Epithelial cell of prostate (primary cell): ENCODE measurements at places on chromosomes 7 and 10.

GRCh38 chr7:150742286-150742968 is 5.2 kb downstream of the GIMAP5 start:
- DNase-seq = no peak

DNA sequence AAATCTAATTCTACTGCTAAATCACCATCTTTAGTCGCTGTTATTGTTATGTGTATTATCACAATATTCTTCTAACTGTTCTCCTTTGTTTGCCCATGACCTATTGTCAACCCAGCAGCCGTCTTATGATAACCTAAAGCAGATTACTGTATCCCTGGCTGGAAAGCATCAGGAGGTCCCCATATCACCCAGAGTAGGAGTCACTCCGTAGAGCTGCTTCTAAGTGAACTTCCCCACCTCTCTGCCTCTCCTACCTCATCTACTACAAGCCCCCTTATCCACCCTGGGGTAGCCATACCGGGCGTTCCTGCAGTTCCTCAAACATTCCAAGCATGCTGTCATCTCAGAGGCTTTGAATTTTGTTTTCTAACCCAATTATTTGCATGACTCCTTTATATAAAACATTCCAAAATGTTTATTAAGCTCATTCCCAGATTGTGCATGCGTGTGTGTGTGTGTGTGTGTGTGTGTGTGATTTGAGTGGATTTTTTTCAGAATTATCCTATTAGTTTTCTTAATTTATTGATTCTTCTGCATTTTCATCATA is 39.7 kb downstream of the POU6F2 start:
- DNase-seq = no peak

GRCh38 chr7:128734890-128735289 is 4.3 kb upstream of the CALU start:
- no peak for DNase-seq

- DNase-seq = no peak
These were observed 34.1 kb downstream of the CHST3 start for GRCh38 chr10:71998119-71998839.

DNA sequence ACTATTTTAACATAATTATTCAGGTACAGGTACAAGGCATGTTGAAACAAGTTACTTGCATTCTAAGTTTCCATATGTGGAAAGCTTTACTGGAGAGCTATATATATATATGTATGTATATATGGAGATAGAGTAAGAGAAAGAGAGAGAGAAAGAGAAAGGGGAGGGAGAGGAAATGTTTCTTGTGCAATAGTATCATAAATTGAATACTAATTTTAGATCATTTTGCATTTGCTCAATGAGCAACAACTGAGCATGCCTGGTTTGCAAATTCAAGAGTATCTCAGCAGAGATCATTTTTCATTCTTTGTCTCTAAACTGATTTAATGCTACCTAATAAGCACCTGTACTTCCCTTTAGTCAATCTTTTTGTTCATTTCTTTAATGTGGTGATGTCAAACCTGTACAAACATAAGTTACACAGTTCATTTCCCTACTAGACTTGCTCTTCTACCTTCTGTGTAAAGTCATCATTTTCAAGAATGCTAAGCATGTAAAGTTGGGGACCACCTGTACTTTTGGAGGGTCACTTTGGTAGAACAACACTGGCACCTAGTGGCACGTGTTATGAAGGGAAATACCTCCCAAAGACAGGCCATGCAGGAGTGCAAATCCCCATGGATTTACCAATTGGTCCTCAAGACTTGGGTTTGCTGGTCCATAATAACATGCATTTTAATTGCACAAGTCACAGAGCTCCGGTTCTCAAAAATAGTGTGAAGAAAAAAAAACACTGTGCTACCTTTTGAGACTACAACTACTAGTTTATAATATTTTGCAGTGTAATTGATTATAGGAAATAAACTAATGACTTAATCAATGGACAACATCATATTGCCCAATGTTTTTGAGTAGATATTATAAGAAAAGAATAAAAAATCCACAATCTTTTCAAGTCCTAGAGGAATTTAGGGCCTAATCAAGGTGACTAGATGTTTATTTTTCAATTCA is 431.2 kb upstream of the IGFBP3 start:
- DNase-seq = no peak

- no peak for DNase-seq
These were observed 46.1 kb downstream of the CAMK2B start for GRCh38 chr7:44279286-44279685.

DNA sequence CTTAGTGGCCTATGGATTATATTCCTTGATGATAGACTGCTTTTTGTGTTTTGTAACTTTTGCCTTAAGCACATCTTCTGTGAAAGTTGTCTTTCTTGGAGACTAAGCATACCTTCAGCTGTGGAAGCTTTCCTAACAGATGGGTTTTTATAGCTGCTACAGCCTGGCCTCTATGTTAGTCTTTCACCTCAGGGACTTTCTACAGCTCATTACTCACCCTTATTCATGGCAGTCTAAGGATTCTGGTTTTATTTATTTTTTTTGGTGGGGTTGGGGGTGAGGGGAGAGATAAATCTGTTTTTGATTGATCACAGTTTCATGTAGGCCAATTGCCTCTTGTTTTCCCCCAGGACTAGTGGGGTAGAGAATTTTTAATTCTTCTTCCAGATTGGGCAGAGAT is 219.9 kb downstream of the DKK1 start:
- DNase-seq = no peak

DNA sequence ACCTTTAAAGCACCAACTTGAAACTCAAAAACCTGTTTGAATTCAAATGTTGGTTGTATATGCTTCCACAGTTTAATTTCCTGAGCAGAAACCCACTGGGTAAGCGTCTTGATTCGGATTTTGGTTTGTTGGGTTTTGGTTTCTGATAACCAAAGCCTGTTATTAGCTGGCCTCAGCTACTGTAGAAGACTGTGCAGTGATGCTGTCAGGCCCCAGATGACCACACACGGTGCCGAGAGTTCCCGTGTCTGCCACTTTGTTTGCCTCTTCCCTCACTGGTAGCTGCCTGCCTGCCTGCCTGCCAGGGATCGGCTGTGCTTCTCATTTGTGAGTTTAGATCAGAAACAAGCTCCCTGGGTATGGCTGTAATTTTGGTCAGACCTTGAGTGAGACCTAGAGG is 5.6 kb downstream of the MDH2 start:
- no peak for DNase-seq

GRCh38 chr10:20627087-20627486 is 270.0 kb downstream of the NEBL start:
- DNase-seq = no peak

- DNase-seq = no peak
These were observed 62.0 kb downstream of the PAX2 start for GRCh38 chr10:100807241-100807951.

DNA sequence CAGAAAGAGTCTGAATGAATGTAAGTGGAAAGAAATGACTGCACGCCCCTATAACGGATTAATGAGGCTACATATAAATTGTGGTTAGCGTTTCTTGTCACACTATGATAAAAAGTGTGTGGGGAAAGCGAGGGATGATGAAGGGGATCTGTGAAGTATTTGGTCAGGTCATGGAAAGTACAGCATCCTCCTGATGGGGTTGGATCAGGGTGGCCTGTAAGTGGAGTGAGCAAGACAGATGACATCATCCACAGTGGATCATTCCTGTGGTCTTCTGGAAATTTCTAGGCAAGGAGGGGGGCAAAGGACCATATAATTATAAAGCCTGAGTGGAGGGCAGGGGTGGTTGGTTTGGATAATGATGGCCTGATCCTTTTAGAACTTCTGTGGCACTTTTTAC is 606.0 kb downstream of the INHBA start:
- no peak for DNase-seq

- peak; percentile 74 for DNase-seq
These were observed 155.6 kb upstream of the GHITM start for GRCh38 chr10:83983578-83984255.

DNA sequence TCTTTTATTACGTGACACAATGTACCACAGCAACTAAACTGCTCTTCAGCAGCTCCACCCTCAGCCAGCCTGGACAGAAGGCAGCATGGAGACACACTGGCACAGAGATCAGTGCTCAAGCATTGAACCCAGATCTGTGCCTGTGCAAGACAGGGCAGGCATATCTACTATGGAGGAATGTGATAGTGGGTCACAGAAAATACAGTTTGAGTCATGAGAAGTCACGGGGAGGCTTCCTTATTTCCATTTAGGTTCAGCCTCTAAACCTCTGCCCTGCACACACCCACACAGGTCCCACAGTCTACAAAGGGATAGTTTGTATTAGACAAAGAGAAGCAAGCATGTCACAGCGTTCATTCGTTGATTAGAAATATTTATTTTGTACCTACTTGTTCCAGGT is 187.4 kb upstream of the AGR3 start:
- peak; percentile 69 for DNase-seq

GRCh38 chr7:29479301-29480200 is 84.1 kb upstream of the PRR15 start:
- no peak for DNase-seq

DNA sequence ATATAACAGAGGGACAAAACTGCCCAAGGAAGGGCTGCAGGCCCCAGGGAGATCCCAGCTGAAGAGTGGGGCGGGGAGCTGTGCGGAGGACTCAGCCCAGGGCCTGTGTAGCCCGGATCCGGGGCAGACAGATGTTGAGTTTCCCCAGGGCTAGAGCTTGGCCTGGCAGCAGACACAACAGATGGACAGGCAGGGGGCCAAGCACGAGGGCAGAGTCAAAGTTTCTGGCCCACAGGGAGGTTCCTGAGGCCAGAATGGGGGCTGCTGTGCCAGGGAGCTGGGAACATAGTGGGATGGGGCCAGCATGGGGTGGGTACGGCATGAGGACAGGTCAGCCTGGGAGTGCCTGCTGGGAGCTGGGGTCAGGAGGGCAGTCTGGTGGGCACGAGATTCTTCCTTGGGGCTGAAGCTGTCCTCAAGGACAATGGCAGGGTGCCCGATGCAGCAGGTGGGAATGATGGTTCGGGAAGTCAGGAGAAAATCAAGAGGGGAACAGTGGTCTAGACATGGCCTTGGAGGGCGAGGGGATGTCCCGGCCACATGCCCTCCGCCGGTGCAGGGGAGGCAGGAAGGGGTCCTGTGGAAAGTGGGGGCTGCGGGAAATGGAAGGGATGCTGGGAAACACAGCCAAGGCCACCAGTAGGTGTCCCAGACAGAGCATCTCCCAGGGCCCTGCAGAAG is 519.1 kb upstream of the FOXK1 start:
- no peak for DNase-seq

GRCh38 chr10:47206449-47207280 is 93.3 kb upstream of the GDF10 start:
- DNase-seq = no peak

- DNase-seq = peak; percentile 14
These were observed 12.6 kb upstream of the PRPS1L1 start for GRCh38 chr7:18040196-18040595.

GRCh38 chr7:98211221-98211675 is at the start of gene BHLHA15:
BHLHA15 (plus strand) TSS chr7:98211439; CDS start chr7:98212310, 871 bp downstream.
- DNase-seq = no peak

DNA sequence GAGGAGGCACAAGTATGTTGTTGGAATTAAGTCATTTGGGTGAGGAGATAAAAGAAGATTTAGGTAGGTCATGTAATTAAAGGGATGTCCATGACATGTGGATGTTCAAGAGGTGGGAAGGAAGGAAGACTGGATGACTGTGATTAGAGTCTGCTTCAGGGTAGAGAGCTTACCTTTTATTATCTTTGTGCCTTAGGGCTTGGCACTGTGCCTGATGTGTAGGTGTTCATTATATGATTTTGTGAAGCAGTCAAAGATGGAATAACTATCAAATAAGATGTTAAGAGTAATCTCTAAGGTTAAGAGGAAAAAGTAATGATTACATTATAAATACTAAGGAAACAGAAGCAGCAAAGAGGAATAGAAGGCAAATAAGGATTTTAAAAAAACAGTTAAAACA is 97.8 kb downstream of the CDK14 start:
- DNase-seq = no peak

- no peak for DNase-seq
These were observed 42.8 kb downstream of the HERPUD2 start for GRCh38 chr7:35652124-35652523.

DNA sequence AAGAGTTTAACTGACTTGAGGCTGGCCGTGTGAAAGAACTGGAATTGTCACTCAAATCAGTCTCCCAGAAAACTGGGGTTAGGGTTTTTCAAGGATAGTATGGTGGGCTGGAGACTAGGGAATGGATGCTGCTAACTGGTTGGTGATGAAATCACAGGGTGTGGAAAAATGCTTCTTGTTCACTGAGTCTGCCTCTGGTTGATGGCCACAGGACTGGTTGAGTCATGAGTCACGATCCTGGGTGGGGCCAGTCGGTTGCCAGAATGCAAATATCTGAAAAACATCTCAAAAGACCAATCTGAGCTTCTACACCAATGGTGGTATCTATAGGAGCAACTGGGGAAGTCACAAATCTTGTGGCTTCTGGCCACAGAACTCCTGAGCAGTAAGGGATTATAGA is 16.3 kb upstream of the BAMBI start:
- DNase-seq = peak; percentile 10

- no peak for DNase-seq
These were observed 66.2 kb downstream of the SLC29A4 start for GRCh38 chr7:5349005-5349380.

DNA sequence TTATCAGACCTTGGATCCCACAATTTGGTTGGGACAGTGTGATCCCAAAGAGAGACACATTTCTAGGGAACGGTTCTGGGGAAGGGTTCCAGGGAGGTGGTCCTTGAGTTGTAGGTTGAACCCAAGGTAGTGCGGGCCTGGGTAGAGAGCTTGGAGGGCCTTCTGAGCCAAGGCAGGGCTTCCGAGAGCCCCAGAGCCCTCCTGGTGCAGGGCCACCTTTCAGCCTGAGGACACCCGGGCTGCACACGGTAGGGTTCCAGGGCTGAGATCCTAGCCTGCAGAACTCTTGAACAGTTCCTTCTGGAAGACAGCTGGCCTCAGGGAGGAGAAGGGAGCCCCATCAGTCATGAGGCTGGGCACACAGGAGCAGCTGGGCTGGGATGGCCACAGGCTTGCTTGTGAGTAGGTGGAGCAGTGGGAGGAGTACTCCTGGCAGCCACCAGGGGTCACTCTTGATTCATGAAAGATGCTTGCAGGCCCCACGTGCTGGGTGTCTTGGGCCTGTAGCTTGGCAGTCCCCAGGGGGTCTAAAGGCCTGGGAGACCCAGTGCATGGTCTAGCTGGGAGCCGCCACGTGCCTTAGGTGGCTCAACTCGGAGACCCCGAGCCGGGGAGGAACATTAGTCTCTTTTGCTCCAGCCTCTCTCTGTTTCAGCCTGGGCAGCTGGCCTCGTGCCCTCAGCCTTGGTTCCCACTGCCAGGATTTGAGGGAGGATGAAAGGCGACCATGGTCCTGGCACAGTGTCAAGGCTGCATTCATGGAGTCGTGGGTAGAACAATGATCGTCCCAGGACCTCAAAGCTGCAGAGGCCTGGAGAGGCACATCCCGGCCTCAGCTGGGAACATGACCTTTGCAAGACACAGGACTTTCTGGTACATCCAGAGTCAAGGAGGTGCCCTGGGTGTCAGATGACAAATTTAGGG is 381.6 kb downstream of the TYW1 start:
- DNase-seq = no peak

GRCh38 chr10:84177541-84178141 is 4.0 kb downstream of the GPR15LG start:
- DNase-seq = no peak

DNA sequence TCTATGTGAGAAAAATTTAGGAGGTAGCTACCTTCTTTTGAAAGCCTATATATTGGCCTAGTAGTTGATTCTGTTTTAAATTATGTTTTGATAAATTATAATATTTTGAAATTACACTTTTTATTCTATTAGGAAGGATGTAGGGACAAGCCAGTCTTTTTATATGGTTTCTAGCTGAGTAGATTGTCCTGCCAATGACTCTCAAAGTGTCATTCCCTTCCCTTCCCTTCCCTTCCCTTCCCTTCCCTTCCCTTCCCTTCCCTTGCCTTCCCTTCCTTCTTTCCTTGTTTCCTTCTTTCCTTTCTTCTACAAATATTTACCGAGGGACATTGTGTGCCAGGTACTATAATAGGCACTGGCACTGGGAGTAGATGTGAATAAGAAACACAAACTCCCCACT is 99.7 kb upstream of the HDAC9 start:
- DNase-seq = no peak
